Sigmoid colon (tissue), 7 donors: ENCODE measurements at places on chromosomes 13 and 19. TPM values are rescaled to one million over a fixed set of nuclear protein-coding genes. Genes with fewer than 3 reads are reported as not detected.
A peak's percentile ranks its signal among the peaks of the same experiment; 100 is the strongest.

GRCh38 chr19:2634228-2634951 lies 68.1 kb downstream of the GNG7 start:
- DNase-seq, result no peak

Gene SEMA6B
- total RNA-seq, result 5.7 TPM

DNA sequence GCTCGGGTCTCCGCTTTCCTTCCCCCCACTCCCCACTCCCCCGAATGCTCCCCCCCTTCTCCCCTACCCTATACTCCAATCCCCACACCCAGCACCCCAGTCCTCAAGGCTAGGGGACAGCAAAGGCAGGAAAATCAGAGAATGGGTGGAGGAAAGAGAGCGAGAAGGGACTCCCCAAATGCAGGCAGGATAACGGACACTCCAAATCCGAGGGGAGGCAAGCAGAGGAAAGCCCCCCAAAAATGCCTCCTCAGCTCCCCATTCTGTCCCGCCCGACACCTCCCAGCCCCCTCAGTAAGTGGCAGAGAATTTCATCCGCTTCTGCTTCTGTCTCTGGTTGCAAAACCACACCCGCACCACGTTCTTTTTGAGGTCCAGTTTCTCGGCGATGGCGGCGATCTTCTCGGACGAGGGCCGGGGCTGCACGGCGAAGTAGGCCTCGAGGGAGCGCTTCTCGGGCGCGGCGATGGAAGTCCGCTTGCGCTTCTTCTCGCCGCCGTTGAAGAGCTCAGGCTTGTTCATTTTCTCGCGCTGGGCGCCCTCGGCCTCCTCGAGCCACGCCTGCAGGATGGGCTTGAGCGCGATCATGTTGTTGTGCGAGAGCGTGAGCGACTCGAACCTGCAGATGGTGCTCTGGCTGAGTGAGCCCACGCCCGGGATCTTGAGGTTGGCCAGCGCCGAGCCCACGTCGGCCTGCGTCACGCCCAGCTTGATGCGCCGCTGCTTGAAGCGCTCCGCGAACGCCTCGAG lies 2.1 kb downstream of the POU4F1 start:
- no peak for DNase-seq

DNA sequence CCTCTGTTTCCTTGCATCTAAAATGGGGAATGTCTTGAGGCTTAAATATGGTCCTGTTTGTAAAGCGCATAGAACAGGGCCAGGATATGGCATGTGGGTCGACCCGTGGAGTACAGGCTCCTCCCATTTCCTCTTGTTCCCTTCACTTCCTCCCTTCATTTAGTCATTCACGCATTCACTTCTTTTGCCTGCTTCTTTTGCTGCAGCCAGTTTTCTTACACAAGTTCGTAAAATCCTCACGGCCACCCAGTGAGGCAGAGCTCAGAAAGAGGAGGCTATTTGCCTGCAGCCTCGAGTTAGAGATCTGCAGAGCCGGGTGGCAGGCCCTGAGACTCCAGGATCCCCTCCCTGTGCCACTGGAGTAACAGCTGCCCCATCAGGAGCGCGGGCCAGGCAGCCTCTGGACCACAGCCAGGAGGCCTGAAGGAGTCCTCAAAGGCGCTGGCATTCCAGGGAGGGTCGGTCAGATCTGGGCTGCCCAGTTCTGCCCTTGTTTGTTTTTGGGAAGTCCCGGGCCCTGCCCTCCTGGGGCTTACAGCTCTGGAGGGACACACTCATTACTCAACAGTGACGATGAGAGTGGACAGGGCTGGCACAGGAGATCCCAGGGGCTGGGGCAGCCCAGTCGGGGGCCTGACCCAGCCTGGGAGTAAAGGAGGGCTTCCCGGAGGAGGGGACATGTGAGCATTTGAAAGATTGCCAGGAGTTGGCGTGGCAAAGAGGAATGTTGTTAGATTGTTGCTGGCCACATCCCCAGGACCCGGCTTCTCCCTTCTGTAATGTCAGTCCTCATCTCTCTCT lies 4.6 kb downstream of the PPP5C start:
- peak; percentile 79 for DNase-seq

DNA sequence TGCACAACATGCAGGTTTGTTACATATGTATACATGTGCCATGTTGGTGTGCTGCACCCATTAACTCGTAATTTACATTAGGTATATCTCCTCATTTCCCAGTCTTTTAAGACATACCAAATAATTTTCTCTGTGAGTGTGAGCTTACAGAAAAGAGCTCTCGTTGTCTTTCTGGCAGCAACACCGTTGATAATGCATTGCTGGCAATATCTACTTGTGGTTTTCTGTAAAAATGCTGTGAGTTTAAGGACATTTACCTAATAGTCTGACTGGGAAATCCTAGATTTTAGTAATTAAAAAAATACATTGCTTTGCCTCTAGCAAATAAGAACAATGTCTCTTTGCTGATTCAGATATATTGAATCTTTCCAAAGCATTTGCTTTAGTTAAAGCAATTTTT lies 8.4 kb downstream of the IGFL3 start:
- DNase-seq, result no peak
